ENCODE measurements at places on chromosomes 2 and 18.

- DNase-seq: no peak
Measured at GRCh38 chr2:166335284-166335683, 40.5 kb downstream of the SCN9A start.

- DNase-seq: no peak
Measured at GRCh38 chr2:116098049-116098448, 1655.6 kb downstream of the DPP10 start.

DNA sequence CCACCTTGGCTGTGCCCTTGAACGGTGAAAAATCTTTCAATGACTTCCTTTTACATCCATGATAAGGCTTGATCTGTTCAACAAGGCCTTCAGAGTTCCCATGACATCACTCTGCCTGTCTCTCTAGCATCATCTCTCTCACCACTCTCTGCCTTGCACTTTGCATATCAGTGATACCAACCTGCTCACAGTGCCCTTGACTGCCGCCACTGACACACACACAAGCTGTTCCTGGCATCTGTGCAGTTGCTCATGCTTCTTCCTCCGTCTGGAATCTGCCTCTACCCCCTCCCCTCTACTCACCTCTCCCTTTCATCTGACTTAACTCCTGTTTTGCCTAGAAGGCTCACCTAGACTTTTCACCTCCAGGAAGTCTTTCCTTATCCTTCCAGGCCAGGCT lies 79.1 kb upstream of the SEC11C start:
- DNase-seq: no peak

DNA sequence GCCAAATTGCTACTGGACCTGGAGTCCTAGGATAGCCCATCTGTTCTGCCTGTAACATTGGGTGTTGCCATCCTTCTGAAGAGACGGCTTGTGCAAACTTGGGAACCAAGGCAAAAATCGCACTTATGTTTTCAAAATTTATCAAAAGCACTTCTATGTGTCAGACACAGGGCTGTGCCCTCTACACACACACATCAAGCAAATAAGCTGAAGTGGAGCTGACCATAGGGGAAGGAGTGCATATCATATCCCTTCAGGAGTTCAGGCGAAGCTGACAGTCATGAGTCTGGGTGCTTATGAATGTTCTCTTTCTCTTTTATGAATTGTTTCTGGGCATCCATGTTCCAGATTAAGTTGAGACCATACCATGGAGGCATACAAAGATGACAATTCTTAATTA lies 247.9 kb downstream of the CYRIA start:
- DNase-seq: no peak

GRCh38 chr2:17892770-17893534 lies 14.5 kb downstream of the KCNS3 start:
- DNase-seq: no peak

DNA sequence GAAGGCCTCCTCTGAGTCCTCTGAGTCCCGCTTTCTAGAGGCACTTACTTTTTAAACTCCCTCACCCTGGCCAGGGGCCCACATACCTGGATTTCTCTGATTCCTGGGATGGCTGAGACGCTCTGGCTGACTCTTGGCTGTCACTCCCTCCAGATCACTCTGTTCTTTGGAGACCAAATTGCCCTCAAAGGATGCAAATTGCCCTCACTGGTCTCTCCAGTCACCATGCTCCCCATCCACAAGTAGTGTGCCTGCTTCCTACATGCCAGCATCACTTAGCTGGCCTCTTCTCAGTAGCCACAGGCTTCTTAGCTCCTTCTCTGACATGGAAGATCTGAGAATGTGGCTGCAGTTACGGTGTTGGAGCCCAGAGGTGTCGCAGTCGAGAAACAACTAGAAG lies 41.3 kb upstream of the CCDC68 start:
- no peak for DNase-seq

DNA sequence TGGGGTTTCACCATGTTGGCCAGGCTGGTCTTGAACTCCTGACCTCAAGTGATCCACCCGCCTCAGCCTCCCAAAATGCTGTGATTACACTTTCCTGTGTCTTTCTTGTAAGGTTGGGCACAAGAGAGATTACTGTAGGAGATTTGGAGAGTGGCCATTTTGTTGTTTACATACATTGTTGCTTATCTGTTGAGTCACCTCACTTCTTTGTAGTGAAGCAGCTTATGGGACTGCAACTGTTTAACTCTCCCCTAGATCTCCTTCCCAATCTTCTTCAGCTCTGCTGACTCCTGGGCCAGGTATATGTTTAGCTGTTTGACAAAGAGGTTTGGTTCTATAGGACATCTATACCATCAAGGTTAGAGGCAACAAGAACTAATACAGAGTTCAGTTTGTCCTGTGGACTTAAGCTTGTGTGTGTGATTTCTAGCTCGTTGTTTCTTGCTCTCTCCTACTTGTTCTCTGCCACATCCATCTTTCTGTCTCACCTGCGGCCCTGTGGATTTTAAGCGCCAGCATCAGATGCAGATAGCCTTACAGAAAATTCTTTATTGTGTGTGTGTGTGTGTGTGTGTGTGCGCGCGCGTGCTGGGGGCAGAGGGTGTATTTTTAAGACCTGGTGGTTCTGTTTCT lies 95.4 kb downstream of the HAUS1 start:
- DNase-seq: no peak

GRCh38 chr2:63981702-63982103 lies 37.5 kb downstream of the VPS54 start:
- no peak for DNase-seq

DNA sequence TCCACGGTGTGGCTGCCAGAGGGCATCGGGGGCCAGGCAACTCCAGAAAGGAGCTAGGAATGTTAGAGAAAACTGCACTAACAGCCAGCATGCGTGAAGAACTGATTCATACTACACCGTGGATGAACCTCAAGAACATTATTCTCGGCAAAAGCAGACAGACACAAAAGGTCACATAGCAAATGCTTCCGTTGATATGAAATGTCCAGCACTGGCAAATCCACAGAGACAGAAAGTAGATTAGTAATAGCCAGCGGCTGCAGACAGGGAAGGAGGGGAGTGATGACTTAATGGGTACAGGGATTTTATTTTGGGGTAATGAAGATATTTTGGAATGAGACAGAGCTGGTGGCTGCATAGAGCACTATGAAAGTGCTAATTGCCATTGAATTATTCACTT lies 37.4 kb downstream of the SCTR start:
- DNase-seq: no peak

DNA sequence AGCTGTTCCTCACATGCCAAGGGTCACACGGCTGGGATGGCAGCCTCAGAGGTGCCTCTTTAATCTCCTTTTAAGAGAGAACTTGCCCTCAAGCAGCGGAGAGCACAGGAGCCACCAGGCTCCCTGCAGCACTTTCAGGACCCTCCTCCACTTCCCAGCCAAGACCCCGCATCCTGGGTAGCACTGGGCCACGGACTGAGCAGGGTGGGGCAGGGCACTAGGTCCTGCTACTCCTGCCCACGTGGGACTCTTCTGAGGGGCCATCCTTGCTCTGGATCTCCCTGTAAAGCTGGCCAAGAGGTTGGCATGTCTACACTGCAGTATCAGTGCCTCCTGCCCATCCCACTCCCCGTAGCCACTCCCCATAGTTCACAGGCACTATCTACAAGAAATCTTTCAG lies 175.3 kb upstream of the GLI2 start:
- no peak for DNase-seq

DNA sequence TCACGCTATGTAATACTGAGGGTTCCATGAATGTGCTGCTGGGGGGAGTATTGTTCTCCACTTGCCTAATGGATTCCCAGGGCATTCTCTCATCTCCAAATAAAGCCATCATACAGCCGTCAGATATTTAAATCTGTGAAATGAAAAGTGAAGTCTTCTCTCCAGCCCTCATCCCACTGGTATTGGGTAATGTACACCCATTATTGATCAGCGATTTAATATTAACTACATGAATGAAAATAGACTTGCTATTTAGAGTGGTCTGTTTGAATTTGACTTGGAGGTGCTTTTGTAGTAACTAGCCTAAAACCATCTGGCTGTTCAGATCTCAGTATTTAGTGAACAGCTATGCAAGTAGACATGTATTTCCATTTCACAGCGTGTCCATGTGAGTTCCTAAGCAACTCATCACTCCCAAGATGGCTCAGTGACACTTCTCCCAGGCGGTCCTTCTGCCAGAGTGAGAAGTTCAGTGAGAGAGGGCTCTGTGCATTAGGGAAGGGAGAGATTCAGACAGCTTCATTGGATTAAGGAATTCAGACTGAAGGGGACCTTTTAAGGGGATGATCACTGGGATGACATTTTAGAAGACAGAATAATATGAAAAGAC lies 140.7 kb downstream of the WDSUB1 start:
- DNase-seq: no peak

GRCh38 chr18:77127769-77128671 lies 4.6 kb downstream of the MBP start:
- DNase-seq: no peak

- no peak for DNase-seq
Measured at GRCh38 chr2:236847023-236847422, 238.7 kb upstream of the COPS8 start.

DNA sequence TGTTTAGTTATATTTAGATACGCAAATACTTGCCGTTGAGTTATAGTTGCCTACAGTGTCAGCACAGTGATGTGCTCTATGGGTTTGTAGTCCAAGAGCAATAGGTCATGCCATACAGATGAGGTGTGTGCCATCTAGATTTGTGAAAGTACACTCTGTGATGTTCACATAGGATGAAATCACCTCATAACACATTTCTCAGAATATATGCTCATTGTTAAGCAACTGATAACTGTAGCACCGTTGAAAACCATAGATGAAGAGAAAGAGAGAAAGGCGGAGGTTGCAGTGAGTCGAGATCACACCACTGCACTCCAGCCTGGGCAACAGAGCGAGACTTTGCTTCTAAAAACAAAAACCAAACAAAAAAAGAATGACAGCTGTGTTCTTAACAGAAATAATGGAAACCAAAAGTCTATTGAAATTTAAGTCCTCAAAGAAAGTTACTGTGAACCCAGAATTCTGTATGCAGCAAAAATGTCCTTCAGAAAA lies 9.5 kb downstream of the DGKD start:
- no peak for DNase-seq

DNA sequence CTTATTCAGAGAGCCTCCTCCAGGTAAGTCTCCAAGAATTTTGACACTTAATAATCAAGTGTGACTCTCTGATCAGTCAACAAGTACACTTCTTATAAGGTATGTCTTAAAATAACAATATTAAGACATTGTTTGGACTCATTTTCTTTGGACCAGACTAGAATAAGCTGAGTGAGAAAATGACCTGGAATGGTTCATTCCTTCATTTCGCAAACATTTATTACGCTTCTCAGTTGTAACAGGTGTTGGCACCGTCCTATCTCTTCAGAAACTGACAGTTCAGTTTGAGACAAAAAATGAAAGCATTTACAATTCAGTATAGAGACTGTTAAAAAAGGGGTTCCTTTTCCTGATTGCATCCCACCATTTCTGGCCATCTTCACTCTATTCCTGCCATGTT lies 46.6 kb downstream of the TSPYL6 start:
- no peak for DNase-seq

GRCh38 chr2:69067866-69068265 lies 54.9 kb downstream of the ANTXR1 start:
- DNase-seq: no peak

- no peak for DNase-seq
Measured at GRCh38 chr18:45227001-45227742, 388.1 kb upstream of the SLC14A2 start.

DNA sequence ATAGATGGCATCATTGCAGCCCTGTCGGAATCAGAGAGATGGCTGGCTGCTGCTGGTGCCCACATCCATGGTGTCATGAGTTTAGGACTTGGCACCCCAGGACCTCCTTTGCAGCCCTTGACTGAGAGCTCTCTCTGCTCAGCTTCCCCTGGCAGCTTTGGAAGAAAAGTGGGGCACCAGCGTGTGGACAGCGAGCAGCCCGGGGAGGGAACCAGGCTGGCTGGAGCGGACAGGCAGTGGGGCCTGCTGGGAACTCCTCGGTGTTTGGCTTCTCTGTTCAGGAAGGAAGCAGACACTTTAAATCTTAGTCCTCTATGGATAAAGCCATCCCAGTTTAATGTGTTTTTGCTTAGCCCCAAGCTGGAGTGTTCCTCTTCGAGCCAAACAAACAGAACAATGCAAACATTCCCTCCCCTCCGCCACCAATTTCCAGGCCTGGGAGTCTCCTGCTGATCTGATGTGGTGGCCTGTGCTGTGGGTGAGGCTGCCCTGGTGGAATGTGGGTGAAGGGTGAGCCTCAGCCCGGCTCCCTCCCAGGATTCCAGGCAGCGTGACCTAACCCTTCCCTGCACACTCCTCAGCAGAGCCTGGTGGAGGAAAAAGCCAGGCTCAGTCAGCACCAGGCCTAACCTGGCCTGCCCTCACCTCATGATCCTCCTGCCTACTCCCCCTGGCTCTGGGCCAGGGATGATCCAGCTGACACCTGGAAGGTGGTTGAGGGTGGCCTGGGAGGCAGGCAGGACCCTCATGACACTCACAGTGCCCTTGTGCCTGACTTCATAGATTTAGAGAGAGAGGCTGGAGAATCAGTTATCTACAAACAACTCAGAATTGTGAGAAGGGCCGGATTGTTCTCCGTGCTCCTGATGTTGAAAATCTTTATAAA lies 21.6 kb upstream of the ITGB6 start:
- DNase-seq: no peak

DNA sequence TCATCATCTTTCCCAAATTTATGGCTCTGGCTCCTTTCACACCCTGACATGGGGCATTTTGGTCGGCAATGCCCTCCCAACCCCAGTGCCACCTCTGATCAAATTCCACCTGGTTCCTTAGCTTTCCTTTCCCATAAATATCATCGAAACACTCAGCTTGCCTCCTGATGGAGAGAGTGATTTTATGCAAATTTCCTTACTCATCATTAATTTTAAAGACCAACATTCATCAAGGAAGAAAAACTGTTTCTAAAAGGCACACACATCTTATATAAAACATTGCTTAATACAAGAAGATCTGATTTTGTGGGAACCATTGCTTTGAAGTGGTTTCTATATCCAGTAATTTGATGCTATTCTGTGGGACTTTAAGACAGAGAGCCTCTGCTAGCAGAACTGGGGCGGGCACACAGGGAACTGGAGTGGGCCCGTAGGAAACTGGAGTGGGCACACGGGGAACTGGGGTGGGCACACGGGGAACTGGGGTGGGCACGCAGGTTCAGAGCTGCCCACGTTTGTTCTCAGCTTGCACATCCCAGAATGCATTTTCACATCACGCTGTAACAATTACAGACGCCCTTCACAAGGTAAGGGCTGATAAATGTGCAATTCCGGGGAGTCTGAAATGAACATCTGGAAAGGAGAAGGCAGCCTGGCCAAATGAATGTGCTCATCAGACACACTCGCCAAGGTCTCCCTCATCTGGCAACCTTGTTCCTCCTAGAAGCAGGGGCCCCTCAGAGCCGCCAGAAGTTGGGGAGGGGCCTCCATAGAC lies 174.2 kb downstream of the RTP5 start:
- DNase-seq: no peak

GRCh38 chr2:101149241-101150192 lies 1.7 kb downstream of the TBC1D8 start:
- no peak for DNase-seq

DNA sequence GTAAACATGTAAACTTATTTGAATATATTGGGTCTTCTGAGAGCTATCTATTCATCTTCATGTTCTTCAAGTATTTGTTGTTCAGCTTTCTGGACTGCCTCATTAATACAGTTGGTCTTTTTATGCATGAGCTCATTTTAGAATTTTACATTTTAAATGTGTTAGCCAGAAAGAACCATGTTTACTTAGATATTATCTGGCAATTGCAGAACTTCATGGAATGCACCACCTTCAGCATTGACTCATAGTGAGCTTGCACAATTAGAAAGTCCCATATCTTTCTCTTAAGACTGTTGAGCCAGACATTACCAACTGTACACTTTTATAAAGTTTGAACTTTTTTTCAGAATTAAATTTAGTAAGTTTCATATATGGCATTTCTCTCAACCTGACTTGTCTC lies 536.7 kb downstream of the RIT2 start:
- no peak for DNase-seq
